Fibroblast of skin of left biceps (primary cell): ENCODE measurements at places on chromosomes 7 and 10.

GRCh38 chr7:29811586-29811985 lies 5.3 kb downstream of the WIPF3 start:
- DNase-seq = no peak

DNA sequence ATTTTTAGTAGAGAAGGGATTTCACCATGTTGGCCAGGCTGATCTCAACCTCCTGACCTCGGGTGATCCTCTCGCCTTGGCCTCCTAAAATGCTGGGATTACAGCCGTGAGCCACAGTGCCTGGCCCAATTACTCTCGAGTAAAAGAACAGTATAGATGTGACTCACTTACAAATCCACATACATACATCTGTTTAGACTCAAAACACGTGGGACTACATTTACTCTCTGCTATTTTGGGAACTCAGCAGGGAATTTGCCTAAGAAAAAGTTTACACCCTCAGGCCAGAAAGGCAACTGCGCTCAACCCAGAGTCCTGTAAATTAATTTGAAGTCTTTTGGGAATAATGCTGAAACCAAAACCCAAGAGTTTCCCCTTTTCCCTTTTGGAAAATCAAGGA lies 289.7 kb downstream of the KLF6 start:
- no peak for DNase-seq

DNA sequence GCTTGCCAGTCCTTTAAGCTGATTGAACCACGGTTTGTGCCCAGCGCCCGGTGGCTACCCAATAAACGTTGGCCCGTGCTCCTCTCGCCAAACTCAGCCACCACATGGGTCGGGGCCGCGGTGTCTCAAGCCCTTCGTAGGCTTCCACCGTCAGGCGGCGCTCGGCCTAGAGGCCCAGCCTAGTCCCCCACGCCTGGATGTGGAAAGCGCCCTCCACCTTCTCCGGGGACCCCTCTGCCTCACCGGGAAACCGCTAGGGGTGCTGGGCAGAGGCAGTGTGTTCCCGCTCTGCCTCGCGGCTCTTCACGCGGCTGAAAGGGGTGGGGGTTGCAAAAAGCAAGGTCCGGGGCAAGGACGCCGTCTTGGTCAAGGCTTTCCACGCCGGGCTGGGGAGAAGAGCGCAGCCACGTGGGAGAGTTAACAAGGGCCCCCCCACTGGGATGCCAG lies 29.8 kb downstream of the LEP start:
- DNase-seq = no peak

DNA sequence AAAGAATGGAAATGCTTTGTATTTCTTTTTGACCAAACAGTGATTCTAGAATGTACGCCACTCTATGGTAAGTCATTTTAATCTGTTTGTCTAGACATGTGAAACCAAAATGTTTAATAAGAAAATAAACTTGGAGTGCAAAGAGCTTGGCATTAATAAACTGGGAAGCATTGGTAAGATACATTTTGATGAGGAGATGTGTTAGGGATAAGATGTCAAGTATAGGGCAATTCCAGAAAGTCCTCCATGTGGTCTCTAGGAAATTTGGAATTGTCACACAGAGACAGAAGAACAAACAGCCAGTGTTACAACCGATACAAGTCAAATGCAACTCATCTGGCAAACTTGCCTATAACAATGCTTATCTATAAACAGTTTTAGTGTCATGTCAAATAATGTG lies 410.7 kb upstream of the SEMA3A start:
- no peak for DNase-seq

DNA sequence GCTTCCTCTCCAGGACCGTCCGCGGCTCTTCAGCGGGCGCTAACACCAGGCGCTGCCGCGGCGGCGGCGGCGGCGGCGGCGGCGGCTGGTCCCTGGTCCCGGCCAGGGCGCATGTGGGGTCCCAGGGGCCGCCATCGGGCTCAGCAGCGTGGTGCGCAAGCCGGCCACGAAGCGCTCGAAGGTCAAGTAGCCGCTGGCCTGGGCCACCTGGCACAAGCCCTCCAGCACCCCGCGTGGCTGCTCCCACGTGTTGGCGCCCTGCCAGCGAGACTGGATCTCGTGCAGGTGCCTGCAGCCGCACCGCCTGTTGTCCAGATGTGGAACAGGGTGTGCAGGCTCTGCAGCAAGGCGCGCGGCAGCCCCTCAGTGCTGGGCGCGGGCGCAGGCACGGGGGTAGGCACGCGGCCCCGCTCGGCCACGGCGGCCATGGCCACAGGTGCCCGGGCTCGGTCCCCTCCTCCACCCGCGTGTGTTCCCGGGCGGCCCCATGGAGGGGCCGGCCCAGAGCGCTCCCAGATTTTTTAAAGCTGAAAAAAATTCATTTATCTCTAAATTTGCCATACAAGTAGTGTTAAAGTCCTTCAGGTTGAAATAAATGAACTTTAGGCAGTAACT lies 884.2 kb upstream of the ZNF722 start:
- DNase-seq = no peak

- no peak for DNase-seq
These were observed 30.6 kb downstream of the MYL10 start for GRCh38 chr7:101598422-101598985.

- DNase-seq = no peak
These were observed 1.2 kb upstream of the SGCE start for GRCh38 chr7:94656925-94657731.

- DNase-seq = no peak
These were observed 134.7 kb downstream of the DNAJB6 start for GRCh38 chr7:157471259-157472125.

DNA sequence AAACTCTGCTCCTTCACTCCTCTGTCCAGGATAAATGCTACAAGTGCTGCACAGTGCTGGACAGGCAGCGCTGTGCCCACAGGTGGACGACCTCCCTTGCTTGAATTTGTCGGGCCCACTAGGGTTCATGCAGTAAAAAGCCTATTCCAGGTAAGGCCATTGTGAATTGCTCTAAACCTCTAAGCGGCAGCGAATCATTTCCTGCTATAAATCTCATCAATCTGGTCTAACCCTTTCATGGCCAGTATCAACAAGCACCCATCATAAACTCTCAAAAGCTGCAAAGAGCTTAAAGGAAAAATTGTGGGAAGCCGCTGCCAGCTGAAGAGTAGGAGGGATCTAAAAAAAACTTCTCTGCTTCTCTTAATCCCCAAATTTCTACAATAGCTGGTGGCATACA lies 134.2 kb downstream of the SLC25A13 start:
- DNase-seq = no peak

DNA sequence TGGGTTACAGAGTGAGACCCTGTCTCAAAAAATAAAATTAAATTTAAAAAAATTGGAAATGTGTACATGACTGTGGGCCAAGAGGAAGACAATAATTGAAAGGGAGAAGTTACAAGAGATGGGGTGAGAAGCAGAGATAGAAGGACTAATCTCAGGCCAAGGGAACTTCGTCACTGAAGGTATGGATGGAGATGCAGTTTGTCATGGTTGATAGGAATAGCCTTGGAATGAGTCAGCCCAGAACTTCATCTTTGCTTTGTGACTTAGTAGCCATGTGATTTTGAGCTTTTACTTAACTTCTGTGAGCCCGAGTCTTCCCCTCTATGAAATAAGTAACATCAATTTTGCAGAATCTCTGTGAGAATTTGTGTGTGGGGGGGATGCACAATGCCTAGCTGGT lies 6.5 kb upstream of the PODXL start:
- DNase-seq = no peak

- DNase-seq = no peak
These were observed 61.3 kb downstream of the DNAH11 start for GRCh38 chr7:21603972-21604749.
